ENCODE measurements at places on chromosomes 11 and 22.

GRCh38 chr11:116857936-116858335 is 20.5 kb upstream of the APOA1 start:
- DNase-seq = no peak

DNA sequence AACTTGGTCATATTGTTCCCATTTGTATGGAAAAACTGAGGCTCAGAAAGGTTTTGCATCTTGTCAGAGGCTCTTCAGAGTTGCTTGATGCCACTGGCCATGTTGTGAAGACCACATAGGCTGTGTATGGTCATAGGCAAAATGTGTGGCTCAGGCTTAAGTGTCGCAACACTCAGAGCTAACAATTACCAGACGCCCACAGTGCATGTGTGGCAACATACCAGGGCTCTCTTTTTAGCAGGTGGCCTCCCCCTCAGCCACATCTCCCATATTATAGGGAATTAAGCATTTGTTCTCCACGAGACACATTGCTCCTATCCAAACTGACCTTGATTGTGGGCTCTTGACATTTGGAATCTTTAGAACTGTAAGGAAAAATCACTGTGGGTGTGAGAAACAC is 802.5 kb downstream of the DLG2 start:
- no peak for DNase-seq

DNA sequence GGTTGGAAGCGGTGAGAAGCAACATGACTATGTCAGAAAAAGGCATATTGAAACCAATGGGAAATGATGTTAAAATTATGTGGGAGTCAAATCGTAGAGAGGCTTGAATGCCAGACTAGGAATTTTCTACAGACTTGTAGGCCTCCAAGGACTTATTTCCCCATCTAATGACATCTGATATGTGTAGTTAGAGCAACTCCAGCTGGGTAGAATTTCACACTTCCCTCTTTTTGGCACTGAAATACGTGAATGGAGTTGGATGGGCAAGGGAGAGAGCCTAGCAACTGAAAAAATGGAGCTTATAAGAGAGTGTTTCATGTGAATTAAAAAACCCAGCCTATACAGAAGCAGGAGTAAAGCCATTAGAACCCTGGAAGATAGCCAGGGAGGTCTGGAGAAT is 304.2 kb downstream of the INSC start:
- DNase-seq = no peak

DNA sequence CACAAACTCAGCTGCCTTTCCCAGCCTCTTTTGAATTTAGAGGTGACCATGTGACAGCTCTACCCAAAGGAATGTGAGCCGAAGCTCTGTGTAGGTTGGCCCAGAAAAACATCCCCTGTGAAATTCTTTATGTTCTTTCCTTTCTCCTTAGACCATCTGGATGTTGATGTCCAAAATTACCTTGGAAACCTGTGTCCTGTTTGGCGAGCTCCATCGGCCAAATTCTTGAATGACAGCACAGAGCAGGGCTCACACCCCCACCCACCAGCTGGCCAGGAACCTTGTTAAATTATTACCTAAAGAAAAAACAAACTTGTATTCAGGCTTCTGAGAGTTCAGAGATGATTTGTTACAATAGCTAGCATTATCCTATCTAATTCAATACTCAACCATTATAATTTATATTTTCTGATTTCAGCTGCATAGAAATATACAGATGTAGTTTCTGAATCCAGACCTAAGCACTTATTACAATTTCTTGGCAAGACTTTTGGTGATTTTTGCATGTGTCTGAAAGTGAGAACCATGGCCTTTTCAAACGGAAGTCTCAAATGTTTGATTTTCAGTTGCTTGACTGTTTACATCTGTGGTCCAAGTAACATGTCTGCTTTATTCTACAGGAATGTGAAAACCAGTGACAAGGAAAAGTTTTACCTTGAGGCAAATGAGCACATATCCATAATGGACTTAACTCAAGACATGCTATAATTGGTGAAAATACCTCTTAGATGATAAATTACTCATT is 554.2 kb downstream of the NTM start:
- no peak for DNase-seq

GRCh38 chr11:79342686-79343085 is 98.1 kb downstream of the TENM4 start:
- no peak for DNase-seq

- DNase-seq = no peak
These were observed 19.0 kb downstream of the CD5 start for GRCh38 chr11:61121192-61121831.

- no peak for DNase-seq
These were observed 6.9 kb downstream of the BCR start for GRCh38 chr22:23187211-23187610.

DNA sequence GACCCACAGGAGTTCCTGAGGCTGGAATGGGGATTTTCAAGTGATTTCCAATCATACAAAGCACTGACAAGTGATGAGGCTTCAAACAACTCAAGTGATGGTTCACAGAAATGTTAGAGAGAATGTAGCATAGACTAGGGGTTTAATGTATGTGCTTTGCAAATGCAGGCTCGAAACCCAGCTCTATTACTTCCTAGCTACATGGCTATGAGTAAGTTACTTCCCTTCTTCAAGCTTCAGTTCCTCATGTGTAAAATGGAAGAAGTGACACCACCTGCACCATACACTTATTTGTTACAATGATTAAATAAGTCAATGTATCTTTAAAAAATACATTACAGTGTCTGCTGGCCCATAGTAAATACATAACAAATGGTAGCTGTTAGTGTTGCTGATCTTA is 139.8 kb downstream of the CCDC81 start:
- no peak for DNase-seq

GRCh38 chr22:24265734-24266133 is 4.9 kb upstream of the SPECC1L start:
- DNase-seq = no peak

GRCh38 chr11:100759856-100760255 is 72.8 kb downstream of the ARHGAP42 start:
- DNase-seq = no peak

GRCh38 chr22:39179401-39179827 is 26.9 kb upstream of the CBX7 start:
- DNase-seq = no peak

DNA sequence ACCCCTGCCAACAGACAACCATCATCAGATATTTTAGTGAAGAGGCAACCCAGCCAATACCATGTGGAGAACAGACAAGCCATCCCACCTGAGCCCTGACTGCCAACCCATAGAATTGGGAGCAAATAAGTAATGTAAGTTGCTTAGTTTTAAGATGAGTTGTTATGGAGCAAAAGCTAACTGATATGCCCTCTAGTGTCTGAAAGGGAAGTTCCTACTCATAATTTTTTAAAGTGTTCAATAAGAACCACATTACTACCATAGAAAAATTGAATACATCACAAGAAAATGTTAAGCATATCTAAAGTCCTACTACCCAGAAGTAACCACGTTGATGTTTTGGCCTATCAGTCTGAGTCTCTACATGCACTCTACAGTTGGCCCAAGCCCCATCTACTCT is 50.8 kb upstream of the SLC36A4 start:
- no peak for DNase-seq

DNA sequence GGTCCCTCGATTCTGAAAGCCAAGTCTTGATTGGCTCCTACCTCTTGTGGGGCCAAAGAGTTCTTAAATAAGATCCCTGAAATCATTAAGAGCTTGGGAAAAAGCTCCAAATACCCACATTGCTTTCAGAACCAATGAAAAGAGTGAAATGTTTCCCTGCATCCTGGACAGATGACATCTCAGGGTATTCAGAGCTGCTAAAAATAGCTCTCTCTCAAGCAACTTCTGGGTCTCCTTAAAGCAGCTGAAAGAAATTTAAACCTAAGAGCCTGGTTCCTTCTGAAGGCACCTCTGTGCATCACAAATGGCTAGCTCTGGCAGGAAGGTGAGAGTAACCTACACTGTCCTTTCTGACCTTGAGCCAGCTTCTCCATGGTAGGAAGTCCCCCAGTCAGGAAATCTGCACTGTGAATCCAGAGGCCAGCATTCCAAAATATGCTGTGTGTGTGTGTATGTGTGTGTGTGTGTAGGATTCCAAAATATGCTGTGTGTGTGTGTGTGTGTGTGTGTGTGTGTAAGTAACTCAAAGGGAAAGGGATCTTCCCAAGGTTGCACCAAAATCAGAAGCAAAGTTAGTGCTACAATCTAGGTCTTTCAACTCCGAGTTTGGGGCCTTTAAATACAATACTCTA is 50.1 kb downstream of the RELT start:
- DNase-seq = no peak

GRCh38 chr11:130247319-130247718 is 67.4 kb downstream of the ZBTB44 start:
- no peak for DNase-seq

GRCh38 chr11:70568035-70568813 is 169.9 kb downstream of the CTTN start:
- DNase-seq = no peak

- DNase-seq = no peak
These were observed 73.3 kb upstream of the ZBED5 start for GRCh38 chr11:10930972-10931760.

DNA sequence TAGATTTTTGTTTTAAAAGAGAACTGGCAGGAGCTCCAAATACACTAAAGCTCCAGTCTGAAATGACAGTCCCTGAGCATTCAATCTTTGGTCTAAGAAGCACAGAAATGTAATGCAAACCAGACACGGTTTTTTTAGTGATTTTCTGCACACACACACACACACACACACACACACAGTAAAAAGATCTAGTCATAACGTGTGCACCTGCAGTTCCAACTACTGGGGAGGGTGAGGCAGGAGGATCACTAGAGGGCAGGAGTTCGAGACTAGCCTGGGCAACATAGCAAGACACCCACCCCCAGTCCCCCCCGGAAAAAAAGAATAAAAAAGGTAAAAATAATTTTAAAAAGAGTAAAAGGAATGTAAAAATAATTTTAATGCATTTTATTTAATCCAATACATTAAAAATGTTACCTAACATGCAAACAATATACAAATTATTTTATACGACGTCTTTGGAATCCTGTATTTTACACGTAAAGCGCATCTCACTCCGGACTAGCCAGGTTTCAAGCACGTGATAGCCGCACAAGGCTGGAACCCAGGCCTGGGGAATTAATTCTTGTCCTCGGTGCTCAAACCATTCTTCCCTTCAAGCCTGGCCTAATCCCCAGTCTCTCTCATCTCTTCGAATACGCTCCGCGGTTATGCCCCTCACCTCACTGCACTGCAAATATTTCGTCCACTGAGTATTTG is 762 bp upstream of the TBC1D22A start:
- DNase-seq = no peak

DNA sequence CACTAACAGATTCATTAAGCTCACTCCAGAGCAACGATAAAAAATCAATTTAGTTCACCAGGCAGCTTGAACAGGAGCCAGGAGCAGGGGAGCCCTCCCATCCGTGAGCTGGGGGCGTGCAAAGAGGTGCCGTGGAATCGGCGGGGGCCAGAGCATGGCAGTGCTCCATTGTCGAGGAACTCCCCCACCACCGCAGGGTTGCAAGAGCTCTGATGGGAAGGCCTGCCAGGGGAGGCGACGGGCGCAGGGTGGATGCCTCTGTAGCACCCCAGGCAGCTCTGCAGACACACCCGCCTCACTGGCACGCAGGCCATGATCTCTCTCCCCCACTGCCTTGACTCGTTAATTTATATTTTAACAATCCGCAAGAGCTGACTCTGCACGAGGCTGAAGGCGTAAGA is 433.2 kb downstream of the MIAT start:
- no peak for DNase-seq

GRCh38 chr11:3995307-3995706 is 99.3 kb upstream of the RRM1 start:
- DNase-seq = no peak

GRCh38 chr22:45242778-45243191 is 2.1 kb upstream of the KIAA0930 start:
- no peak for DNase-seq

GRCh38 chr11:26891501-26891900 is 102.4 kb upstream of the FIBIN start:
- DNase-seq = no peak

- DNase-seq = no peak
These were observed 20.2 kb downstream of the NUP50 start for GRCh38 chr22:45183974-45184373.

DNA sequence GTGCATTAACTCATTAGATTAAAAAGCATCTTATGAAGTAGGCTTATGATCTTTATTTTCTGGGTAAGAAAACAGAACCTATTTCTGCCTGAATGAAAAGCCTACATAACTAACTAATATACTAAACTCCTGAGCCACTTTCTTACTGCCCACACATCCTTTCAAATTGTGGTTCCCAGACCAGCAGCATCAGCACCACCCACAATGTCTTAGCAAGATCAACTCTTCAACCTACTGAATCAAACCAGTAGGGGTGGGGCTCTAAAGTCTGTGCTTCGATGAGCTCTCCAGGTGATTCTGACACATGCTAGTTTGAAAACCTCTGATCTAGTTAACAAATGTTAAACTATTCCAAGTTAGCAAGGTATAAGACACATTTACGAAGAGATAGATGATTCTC is 462.4 kb downstream of the DLG2 start:
- no peak for DNase-seq

GRCh38 chr11:1624621-1625020 is 2.7 kb upstream of the KRTAP5-4 start:
- no peak for DNase-seq

DNA sequence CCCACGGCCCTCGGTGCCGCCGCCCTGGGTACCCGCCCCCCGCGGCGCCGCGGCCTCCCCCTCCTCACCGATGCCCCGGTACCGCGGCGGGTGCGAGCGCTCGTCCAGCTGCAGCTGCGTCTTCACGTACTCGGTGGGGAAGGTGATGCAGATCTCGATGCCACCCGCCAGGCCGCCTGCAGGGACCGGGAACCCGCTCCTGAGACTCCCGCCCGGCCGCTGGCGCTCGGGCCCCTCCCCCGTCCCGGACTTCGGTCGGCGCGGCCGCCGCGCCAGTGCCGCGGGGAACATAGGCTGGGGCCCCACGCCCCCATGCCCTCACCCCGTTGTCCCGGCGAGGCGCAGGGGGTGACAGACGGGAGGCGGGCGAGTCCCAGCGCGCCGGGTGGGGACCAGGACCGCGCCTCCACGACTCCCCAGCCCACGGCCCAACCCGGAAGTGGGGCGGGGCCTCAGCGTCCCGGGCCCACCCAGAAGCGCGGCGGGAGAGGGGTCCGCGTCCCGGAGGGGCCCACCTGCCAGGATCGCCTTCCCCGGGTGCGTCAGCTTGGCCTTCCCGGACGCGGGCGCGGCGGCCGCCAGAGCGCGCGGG is 375 bp downstream of the SLC25A1 start:
- DNase-seq = no peak

- no peak for DNase-seq
These were observed 59.1 kb downstream of the CSNK2A3 start for GRCh38 chr11:11293798-11294550.

DNA sequence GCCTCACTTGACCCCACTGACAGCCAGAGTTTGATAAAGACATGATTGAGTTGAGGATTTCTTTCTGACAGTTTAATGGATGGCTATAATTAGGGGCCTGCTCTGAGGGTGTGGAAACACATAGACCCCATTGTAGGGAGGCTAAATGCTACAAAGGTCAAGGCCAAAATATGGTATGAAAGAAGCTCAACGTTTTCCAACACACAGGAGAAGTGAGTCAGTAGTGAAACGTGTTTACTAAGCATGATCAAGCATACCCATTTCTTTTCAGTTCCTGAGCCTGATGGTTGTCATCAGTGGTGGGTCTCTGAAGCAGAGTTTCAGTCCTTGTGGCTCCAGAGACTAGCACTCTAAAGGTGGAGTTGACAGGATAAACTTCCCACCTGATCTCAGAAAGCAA is 69.7 kb downstream of the SNX19 start:
- no peak for DNase-seq
